Calu3 (cell line): ENCODE measurements at places on chromosomes 1 and 21. TPM values are rescaled to one million over a fixed set of nuclear protein-coding genes. Genes with fewer than 3 reads are reported as not detected.

The ADCY10 gene
- total RNA-seq: 0.31 and 0.91 TPM in 2 replicates

The PRKCZ gene
- total RNA-seq: 26.0 and 27.4 TPM in 2 replicates

The LRRIQ3 gene
- 0.52 and 0.66 TPM in 2 replicates for total RNA-seq

The CRYZL1 gene
- total RNA-seq: 16.2 and 22.1 TPM in 2 replicates

The INKA2 gene
- total RNA-seq: 0.07 TPM in 1 of 2 replicates, not detected in the other
